ENCODE measurements at places on chromosomes 7 and 10. TPM values are rescaled to one million over a fixed set of nuclear protein-coding genes. Genes with fewer than 3 reads are reported as not detected.

LRRN3 gene
- 3.7 TPM for total RNA-seq

TMEM130 gene
- total RNA-seq = 0.72 TPM

ACADSB gene
- 5.3 TPM for total RNA-seq

TET1 gene
- 7.3 TPM for total RNA-seq

OPALIN gene
- total RNA-seq = not detected

AKR1C8 gene
- total RNA-seq = not detected

SEMA3C gene
- total RNA-seq = 223 TPM

FOXI2 gene
- total RNA-seq = not detected

POLR2J gene
- 25.2 TPM for total RNA-seq

FANK1 gene
- 2.6 TPM for total RNA-seq

SLC39A12 gene
- not detected for total RNA-seq

SFTPA1 gene
- not detected for total RNA-seq

TAS2R5 gene
- total RNA-seq = 0.57 TPM
